ENCODE measurements at places on chromosomes 7 and 10.

DNA sequence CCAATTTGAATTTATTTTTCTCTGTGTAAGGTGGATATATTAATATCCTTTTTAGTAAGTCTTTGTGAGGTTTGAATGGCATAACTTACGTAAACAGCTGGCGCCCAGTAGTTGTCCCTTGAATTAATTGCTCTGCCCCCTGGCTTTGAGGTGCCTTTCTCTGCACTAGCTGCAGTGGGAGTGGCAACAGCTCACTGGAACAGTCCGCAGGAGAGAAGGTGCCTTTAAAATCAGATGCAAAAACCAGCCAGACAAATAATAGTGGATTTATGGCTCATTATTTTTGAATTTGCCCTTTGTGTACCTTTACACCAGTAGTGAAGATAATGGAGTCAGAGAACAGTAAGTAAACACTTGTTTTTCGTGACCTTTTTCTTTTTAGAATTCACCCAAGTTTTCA is 11.8 kb downstream of the FERD3L start:
- DNase-seq: no peak

GRCh38 chr7:17545348-17545747 is 246.9 kb downstream of the AHR start:
- DNase-seq: no peak

DNA sequence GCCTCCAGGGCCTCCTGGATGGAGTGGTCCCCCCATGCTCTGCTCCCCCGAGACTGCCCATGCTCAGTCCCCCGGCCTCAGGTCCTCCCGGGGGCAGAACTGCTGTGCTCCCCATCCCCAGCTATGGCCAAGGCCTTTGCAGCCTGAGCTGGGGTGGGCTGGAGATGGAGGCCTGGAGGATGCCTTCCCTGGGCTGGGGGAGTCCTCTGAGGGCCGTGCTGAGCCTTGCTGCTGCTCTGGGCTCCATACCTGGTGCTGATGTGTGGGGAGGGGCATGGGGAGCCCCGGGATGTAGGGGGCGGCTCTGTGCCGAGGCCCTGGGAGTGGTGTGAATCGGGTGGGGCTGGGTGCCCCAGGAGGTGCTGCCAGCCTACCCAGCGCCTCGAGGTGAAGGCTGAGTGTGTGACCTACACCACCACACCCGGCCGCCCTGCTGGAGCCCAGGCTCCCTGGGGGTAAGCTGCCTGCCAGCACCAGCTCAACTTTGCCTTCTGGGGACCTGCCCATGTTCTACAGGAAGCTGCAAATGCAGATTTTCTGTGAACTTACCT is 109.5 kb downstream of the UNCX start:
- DNase-seq: no peak

DNA sequence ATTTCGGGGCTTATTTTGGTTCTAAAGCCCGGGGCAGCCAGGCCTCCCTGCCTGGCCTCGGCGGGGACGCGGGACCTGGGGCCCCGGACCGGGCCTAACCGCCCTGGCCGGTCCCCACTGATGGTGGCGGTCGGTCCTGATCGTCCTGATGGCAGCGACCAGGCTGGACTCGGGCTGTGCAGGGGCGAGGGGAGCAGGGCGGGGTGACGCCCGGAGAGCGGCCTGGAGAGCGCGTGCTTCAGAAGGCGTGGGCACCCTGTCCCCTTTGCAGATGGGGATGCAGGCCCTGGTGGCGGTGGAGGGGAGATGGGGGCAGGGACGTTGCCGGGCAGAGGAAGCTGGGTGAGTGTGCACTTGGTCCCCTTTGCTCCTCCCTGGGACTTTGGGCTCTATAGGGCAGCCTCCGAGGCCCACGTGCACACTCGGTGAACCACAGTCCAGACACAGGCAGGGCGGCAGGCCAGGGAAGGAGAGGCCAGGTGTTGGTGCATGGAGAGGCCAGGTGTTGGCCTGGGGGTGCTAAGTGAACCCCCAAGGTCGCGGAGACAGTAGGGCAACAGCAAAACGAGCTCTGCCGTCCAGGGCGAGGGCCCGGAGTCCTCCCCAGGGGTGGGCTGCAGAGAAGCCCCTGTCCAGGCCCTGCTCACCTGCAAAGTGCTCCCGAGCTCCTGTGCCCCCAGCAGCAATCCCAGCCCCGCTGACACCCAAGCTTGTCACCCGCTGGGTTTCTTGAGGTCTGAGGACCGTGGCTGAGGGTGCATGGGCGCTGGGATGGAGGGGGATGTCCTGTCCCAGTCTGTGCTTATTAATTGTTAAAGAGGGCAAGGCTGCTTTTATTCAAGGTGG is 42.4 kb upstream of the FAM20C start:
- DNase-seq: no peak

DNA sequence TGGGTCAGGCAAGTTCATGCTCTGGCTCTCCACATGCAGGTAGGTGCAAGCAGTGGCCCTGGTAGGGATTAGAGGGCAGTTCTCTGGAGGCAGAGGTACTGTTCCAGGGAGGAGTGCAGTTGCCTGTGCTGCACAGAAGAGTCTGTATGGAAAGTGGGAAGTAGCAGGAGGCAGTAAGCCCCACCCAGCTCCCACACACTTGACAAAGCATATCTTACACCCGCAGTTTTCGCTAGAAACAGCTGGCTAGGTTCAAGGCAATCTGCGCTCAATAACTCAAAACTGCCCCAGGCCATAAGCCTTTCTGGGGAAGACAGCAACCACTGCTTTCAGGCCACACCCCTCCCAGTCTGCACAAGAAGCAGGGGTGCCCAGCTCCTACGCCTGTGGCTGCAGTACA is 33.1 kb upstream of the ARMC3 start:
- DNase-seq: no peak

DNA sequence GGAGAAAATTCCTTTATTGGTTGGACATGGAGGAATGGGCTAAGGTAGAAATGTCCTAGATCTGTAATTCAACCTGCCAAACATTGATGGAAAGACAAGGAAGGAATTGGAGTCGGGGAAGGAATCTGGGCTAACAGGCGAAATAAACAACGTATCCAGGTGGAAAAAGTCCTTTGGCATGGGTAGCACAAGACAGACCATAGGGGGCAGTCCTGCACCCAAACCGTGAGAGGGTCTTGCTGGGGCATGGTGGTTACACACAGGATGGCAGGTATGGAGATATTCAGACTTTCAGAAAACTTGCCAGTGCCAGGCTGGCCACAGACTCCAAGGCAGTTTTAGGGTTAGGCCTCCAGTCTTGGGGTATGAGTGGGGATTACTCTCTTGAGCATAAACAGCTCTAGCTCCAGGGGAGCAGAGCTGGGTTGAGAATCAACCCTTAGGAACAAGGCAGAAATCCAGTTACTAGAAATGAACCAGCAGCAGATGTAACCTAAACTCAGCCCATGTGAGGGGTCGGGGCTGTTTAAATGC is 188.6 kb upstream of the GDF10 start:
- DNase-seq: no peak

DNA sequence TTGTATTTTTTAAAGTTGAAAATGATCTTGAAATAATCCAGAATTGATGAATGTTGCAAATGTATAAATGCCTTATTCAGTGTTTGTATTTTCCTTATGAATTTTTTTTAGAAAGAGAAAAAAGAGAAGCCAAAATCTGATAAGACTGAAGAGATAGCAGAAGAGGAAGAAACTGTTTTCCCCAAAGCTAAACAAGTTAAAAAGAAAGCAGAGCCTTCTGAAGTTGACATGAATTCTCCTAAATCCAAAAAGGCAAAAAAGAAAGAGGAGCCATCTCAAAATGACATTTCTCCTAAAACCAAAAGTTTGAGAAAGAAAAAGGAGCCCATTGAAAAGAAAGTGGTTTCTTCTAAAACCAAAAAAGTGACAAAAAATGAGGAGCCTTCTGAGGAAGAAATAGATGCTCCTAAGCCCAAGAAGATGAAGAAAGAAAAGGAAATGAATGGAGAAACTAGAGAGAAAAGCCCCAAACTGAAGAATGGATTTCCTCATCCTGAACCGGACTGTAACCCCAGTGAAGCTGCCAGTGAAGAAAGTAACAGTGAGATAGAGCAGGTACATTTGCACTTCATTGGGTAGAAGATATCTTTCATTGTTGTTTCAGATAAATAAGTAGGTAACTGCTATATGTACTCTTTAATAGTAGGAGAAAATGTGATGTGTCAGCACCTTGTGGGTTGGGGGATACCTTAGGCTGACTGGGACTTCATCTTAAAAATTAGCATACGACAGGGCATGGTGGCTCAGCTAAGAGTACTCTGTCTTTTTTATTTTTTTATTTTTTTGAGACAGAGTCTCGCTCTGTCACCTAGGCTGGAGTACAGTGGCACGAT is 3.9 kb downstream of the DDX21 start:
- no peak for DNase-seq

- DNase-seq: no peak
Measured at GRCh38 chr7:155755026-155755425, 57.2 kb downstream of the SHH start.

DNA sequence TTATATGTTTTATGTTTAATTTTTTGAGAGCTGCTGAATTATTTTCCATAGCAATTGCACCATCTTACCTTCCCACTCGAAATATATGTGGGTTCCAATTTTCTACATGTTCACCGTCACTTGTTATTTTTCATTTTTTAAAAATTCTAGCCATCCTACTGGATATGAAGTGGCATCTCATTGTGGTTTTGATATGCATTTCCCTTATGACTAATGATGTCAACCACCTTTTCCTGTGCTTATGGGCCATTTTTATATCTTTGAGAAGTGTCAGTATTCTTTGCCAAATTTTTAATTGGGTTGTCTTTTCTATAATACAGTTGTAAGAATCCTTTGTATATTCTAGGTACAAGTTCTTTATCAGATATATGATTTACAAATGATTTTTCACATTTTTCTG is 27.8 kb downstream of the NHLRC2 start:
- no peak for DNase-seq

GRCh38 chr7:80444811-80445210 is 67.1 kb downstream of the GNAT3 start:
- no peak for DNase-seq

DNA sequence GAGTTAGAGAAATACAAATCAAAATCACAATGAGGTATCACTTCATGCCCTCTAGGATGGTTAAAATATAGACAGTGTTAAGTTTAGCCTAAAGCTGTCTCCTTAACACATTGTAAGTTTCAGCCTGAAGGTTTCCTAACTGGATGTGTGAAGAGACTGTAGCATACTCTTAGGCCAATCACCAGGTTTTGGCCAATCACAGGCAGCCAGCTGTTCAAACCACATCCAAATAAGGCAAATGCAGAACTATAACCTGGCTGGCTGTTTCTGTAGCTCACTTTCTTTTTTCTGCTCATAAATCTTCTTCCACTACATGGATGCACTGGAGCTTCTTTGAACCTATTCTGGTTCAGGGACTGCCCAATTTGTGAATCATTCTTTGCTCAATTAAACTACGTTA is 19.7 kb downstream of the ESYT2 start:
- no peak for DNase-seq

Data from NCI-H2107 (cell line).